Activated T-helper 17 cell treated with anti-CD3 and anti-CD28 coated beads, Interleukin-2, amount 50 U/mL, for 72 hours (primary cell): ENCODE measurements at places on chromosomes 3 and 15. TPM values are rescaled to one million over a fixed set of nuclear protein-coding genes. Genes with fewer than 3 reads are reported as not detected.
A peak's percentile ranks its signal among the peaks of the same experiment; 100 is the strongest.

DNA sequence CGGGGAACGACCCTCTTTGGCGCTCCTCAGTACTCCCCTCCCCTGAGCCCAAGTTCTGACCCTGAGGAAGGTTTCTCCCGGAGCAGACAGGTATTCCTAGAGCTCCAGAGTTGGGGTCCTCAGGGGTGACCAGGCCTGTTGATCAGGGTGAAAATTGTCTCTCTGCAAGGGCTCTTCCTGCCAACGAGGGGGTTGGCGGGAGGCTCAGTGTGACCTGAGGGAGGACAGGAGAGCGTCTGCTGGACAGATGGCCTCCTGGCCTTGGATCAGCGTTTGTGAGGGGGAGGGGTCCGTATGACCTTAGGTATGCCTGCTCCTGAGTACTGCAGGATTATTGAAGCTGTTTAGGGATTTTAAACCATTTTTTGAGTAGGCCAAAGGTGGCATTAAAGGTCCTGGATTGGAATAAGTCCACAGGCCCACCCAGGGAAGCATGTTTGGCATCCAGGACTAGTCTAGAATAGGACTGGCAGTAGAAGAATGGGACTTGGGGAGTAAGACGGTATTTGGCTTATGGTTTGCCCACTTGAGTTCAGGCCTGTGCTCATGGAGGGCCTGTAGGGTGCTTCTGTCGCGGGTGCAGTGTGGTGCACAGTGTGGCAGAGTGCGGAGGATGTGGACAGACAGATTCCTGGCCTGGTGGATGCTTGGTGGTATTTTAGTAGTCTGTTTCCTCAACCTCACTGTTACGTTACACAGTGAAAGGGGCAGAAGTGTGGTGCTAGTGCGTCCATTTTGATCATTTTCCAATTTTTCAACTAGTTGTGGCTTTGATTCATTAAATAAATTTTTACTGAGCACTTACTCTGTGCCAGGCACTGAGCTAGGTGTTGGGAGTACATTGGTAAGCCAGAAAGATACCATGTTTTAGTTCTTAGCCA is 959 bp downstream of the ZNF592 start:
- peak; percentile 27 for ATAC-seq

- ATAC-seq: peak; percentile 64
Measured at GRCh38 chr3:188362405-188362831, 208.5 kb downstream of the LPP start.

The NLGN1 gene
- not detected for total RNA-seq

The KIF23 gene
- 54.5 TPM for total RNA-seq

The APOD gene
- not detected for total RNA-seq

The CYP11A1 gene
- not detected for total RNA-seq

The ARRDC4 gene
- 0.71 TPM for total RNA-seq
